ENCODE measurements at places on chromosomes 12 and 14.

- peak; percentile 82 for DNase-seq
Observed at GRCh38 chr14:26621807-26622560, 24.2 kb upstream of the NOVA1 start.

GRCh38 chr14:99537399-99537798 lies 56.2 kb downstream of the CCNK start:
- DNase-seq = peak; percentile 91

DNA sequence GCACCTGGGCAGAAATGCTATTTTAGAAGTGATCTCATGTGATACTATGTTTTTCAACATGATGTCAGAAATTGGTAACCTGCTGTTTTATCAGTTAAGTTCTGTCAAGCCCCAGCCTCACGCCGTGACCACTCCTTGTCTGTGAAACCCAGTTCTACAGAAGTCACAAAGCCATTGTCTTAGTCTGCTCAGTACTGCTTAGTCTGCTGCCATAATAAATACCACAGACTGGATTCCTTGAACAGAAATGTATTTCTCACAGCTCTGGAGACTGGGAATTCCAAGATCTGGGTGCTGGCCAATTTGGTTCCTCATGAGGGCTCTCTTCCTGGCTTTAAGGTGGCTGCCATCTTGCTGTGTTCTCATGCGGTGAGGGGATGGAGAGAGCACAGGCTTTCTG lies 176.9 kb downstream of the PRKCH start:
- peak; percentile 77 for DNase-seq

- no peak for DNase-seq
Observed at GRCh38 chr12:47718531-47718930, 6.8 kb downstream of the ENDOU start.

- DNase-seq = no peak
Observed at GRCh38 chr14:70845601-70846000, 36.3 kb upstream of the MAP3K9 start.

DNA sequence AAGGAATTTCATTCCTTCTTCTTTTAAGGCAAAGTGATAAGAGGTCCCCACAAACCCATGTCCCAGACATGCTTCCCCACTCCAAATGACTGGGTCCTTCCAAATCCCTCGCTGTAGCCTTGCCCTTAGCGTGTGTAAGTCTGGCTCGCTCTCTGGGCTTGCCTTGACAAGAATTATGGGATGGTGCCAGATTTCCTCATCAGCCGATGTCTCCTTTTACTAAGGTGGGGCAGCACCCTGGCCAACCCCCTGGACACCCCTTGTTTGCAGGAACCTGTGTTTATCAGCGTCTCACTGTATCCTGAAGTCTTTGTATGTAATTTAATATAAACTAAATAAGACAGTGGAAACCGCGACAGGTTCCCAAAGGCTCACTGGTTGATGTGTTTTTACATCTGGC lies 493.3 kb downstream of the EGLN3 start:
- no peak for DNase-seq

DNA sequence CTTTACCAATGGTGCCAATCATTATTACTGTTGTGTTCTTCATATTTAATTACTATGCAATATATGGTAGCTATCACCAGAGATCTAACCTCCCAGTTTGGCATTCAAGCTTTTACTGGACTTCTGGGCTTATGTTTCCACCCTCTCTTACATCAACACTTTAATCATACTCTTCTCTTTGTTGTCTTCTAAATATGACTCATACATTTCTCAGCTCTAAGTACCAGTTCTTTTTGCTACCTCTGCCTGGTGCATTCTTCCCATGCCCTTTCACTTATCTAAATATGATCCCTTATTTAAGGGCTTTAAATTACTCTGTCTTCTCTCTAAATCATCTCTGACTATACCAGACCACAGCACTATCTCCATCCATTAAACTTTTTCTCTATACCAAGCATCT lies 246.1 kb upstream of the CCDC196 start:
- peak; percentile 51 for DNase-seq

DNA sequence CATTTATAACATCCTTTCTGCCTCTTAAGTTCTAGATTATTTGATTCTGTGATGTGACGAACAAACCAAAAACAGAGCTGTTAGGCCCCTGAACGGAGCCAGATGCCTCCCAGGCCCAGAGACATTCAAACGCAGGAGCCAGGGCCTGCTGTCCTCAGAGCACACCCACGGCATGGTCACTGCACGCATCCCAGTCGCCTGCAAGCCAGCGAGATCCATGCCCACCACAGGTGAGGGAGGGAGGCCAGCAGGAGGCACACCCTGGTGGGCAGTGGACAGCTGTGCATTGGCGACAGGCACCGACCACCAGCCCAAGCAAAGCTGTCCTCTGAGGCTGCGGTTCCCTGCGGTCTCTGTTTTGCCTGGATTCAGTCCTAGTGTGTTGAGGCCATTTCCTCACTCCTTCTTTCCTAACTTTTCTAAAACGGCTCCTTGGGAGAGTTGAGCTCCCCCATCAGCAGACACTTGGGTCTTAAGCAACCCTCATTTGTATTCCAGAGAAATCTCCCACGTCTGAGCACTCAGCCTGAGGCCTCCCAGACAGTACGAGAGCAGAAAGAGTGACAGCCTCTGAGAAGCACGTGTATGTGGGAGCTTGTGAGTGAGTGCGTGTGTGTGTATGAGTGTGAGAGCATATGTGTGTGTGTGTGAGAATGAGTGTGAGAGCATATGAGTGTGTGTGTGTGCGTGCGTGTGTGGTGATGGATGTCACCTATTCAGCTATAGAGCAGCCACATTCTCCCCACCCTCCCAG lies 81.2 kb downstream of the CHGA start:
- DNase-seq = no peak

DNA sequence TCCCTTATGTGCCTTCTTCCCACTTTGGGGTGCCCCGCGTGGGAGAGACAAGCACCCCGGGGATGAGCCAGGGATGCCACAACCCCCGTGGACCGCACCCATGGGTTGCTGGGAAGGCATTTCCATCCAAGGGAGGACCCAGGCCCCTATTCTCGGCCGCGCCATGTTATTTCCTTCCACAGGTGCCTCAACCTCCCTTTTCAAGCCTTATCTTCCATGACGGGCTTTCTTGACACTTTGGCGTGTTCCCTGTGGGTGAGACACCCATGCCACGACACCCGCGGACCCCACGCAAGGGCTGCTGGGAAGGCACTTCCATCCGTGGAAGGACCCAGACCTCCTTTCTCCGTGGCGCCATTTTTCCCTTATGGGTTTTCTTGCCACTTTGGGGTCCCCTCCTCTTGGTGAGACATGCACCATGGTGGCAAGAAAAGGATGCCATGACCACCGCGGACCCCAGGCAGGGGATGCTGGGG lies 269.2 kb downstream of the ALG10 start:
- no peak for DNase-seq

DNA sequence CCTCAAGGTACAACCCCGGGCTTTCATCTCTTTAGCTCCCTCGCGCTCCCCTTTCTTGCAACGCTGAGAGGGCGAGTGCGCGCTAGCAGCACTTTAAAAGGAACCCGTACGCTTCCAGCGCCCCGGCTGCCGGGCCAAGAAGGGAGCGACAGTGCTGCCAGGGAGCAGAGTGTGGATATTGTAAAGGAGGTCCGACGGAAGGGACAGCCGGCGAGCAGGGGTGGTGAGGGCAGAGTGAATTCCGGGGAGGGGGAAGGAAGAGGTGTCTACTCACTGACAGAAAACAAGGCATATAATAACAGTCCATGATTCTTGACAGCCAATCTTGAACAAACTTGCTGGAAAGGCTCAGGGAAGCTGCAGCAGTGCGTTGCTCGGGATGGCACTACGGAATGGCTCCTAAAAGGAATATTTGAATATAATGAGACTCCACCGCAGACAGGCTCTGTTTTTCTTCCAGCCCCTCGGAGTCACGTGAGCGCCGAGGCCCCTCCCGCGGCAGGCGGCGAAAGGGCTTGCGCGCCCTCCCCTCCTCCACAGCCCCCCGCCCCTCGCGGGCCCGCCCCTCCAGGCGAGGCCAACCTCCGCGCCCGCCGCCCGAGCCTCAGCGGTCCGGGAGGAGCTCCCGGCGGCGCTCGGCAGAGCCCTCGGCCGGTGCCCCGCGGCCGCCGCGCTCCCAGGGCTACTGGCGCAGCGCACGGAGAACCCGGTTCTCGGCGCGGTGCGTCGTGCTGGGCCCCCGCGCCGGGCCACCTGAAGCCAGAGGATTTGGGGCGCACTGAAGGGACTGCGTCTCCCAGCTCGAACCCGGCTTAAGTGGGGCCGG lies 3.4 kb downstream of the BMP4 start:
- DNase-seq = peak; percentile 83

- no peak for DNase-seq
Observed at GRCh38 chr12:6226679-6227051, 26.5 kb downstream of the CD9 start.

DNA sequence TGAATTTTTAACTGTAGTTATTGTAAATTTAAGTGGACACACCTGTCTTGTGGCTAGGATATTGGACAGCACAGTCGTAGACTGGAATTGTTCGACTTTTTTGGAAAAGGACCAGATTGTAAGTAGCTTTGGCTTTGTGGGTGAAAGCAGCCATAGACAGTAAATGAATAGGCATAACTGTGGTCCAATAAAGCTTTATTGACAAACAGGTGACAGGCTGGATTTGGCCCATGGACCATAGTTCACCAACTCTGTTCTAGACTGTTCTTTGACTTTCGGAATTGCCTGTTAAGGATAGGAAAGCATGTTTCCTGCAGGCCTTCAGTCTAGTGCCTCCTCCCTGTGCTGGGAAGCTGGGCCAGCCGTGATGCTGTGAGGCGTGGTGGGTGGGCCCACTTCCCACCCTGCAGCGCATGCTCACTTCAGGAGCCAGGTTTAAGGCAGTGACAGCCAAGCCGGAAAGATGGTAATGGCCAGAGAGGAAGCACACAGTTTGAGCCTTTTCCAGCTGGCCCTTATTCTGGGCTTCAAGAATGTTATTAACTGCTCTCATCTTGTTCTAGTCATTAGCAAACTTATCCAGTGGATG lies 51.8 kb downstream of the PPP2R5C start:
- DNase-seq = no peak

- DNase-seq = no peak
Observed at GRCh38 chr12:29589851-29590250, 92.4 kb upstream of the OVCH1 start.

- no peak for DNase-seq
Observed at GRCh38 chr12:27802511-27802910, 22.5 kb upstream of the MANSC4 start.

GRCh38 chr14:103546652-103547454 lies 15.6 kb downstream of the BAG5 start:
- DNase-seq = peak; percentile 44

Data from fibroblast of skin of back (primary cell).